ENCODE measurements at places on chromosomes 11 and 22.
A peak's percentile ranks its signal among the peaks of the same experiment; 100 is the strongest.

DNA sequence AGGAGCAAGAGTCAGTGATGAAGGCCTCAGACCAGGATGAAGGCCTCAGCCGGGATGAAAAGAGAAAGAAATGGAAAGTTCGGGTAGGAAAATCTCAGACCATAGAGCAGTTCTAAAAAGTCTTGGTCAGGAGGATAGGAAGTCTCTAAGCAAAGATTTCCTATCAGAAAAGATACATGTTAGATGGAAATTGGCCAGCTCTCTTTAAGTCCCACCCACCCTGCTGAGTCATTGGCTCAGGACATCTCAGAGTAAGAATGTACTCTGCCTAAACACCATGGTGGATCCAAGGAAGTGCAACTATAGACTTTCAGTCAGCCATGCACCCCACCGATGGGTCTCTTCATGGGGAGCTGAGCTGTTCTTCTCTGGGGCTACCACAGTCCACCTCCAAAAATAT is 4.4 kb downstream of the OR8B3 start:
- no peak for DNase-seq

- no peak for DNase-seq
These were observed 48.2 kb downstream of the RTN4R start for GRCh38 chr22:20219667-20220628.

- peak; percentile 55 for DNase-seq
These were observed 113.1 kb upstream of the NNMT start for GRCh38 chr11:114183044-114183511.

DNA sequence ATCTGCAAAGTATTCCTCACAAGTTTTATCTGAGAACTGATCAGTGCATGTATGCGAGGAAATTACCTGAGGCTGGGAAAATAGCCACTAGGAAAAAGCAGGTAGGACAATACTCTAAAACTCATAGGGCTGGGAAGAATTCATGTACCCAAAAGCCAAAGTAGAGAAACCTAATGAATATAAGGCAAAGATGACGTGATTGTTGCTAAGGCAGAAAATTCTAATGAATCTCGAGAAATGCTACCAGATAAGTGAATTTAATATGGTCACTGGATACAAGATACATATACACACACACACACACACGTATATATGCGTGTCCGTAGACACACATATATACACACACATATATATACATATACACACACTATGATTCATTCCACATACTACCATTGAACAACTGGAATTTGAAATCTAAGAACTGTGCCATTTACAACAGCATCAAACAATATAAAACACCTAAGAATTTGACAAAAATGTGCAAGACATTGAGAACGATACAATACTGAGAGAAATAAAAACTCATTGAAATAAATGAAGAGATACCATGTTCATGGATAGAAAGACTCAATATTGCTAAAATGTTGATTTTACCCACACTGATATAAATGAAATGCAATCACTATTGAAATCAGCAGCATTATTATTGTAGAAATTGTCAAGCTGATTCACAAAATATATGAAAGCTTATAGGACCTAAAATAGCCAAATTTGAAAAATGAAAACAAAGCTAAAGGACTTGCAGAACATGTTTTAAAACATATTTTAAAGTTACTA is 46.4 kb downstream of the ARHGAP20 start:
- DNase-seq = no peak

- DNase-seq = no peak
These were observed 86.8 kb downstream of the NECTIN1 start for GRCh38 chr11:119641983-119642745.

DNA sequence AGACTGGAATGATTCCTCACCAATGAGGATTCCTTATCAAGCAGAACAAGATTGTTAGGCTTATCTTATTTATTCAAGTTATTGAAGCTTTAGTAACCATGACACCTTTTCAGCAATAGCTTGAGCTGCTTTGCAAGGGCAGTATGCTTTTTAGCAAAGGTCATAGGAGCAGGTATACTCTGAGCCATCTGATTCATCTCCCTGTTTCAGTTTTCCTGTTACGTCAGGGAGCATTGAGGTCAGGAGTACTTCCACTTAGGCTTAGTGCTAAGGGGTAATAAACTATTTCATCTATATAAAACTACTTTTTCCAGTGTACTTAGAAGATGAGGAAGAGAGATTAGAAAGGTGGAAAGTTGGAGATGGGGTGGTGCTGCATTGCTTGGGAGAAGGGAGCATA is 17.7 kb upstream of the ANKRD42 start:
- no peak for DNase-seq

DNA sequence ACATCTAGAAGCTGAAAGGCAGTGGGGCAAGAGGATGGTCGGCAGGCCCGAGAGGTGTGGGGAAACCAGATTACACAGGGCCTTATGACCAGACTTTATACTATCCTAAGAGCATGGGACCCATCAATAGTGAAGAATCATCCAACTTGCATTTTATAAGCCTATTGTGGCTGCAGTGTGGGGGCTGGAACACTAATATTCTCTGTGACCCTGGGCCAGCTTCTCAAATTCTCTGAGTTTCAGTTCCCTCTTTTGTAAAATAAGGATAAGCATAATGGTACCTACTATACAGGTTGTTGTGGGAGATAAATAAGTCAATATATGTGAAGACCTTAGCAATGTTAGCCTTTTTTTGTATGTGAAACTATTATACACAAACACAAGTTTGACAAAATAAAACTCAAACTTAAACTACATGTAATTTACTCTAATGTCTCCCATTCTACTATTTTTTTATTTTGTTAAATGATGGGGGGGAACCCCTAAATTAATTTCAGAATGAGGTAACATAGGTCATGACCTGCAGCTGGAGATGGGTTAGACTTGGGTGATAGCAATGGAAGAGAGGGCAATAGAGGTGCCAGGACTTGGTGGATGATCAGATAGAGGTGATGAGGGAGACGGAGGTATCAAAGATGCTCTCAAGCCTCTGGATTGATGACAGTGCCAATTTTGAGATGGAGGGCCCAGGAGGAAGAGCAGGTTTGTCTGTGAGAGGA is 30.1 kb downstream of the SMCO4 start:
- DNase-seq = no peak

DNA sequence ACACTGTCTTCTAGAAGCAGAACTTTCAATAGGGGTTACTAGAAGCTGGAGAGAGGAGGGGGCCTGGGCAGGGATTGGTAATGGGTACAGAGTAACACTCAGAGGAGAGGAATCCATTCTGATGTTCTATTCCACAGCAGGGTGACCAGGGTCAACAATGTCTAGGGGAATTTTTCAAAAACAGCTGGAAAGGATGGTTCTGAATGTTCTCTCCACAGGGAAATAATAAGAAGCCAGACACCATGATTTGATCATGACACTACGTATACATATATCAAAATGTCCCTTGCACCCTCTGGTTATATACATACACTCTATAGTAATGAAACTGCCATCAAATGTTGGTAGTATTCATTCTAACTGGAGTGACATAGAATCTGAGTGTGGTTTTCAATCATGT is 111.2 kb upstream of the TOP3B start:
- DNase-seq = no peak

- DNase-seq = no peak
These were observed 22.9 kb upstream of the RCE1 start for GRCh38 chr11:66820381-66820780.

DNA sequence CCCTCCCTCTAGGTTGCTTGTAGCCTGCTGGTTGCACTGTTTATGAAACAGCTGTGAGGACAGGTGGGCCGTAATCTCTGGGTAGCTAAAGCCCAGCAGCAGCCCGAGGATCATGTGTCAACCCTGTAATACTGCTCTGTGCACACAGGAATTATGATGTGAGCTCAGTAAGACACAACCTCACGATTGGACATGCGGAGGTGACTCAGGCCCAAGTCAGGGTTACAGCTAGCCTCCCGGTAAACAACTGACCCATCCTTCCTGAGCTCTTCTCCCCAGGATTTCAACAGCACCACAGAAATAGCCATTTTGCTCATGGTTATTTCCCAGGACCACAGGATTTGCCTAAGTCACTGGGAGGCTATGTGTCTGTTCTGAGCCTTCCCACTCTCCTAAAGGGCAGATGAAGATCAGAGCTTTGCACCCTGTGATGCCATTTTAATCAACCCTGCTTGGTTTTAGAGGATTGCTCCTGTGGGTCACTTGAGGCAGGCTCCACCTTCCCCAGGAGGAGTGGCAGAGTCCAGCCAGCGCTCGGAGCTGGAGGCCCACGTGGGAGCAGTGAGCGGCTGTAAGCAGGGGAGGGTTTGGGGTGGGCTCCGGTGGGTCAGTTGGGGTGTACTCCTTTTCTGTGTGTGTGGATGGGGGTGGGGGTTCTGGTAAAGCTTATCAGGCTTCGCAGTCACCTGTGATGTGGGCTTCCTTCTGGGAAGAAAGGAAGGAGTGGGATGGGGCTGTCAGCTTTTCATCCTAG is at the start of gene AMPD3:
Gene AMPD3, plus strand, starts transcription at position 387 of the 754 bp plus-strand sequence. CDS start 6,256 bp downstream, outside the sequence.
- no peak for DNase-seq

GRCh38 chr11:11577932-11578911 is 43.6 kb downstream of the GALNT18 start:
- no peak for DNase-seq

GRCh38 chr22:37175414-37176281 is 12.4 kb downstream of the C1QTNF6 start:
- DNase-seq = no peak

DNA sequence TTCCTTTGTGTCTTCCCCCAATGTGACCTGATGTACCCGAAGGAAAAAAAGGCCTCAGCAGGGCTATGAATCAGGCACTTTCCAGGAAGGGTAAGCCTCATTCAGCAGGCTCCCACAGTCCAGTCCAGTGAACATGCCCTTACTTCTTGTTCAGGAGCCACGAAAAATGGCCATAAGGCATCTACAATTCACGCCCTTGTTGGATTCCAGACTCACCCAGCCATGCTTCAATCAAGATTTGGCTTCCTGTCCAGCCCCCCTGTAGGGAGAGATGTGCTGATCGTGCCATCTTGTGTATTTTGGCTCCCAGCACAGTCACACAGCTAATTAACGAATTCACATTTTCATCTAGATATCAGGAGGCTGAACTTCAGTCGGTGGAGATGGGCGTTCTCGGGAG is 9.9 kb upstream of the KCNJ5 start:
- DNase-seq = no peak

DNA sequence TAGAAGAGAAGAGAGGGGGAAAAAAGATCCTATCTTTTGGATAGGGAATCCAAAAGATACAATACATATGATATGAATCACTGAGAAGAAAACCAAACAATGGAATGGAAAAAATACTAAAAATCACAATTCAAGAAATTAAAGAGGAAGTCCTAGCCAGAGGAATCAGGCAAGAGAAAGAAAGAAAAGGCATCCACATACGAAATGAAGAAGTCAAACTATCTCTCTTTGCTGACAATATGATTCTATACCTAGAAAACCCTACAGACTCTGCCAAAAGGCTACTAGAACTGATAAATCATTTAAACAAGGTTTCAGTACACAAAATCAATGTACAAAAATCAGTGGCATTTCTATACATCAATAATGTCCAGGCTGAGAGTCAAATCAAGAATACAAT is 91.4 kb downstream of the EFCAB6 start:
- no peak for DNase-seq

DNA sequence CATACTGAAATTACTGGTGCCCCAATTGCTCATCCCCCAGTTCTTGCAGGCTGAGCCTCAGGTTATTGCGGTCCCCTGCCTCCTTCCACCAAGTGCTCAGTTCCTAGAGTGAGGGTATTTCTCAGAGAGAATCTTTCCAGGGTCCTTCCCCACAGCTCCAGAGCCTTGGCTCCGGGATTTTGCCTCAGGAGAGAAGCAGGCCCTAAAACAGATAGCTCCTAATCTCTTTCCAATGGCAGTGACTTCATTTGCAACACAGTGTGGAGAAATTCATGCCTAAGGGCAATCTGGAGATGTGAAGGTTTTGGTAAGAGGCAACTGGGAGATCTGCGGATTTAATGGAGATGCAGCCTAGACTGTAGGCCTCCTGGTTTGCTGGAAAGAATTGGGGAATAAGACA is 2.9 kb downstream of the NF2 start:
- no peak for DNase-seq

- no peak for DNase-seq
These were observed 112.1 kb upstream of the ANO1 start for GRCh38 chr11:69965821-69966582.

Measured in stimulated activated CD8-positive, alpha-beta memory T cell treated with anti-CD3 and anti-CD28 coated beads, Interleukin-7, amount 100 ng/mL, for 4 hours (primary cell).